Activated CD4-positive, alpha-beta T cell treated with anti-CD3 and anti-CD28 coated beads, Interleukin-2, amount 10 ng/mL, durations not matched to agents 24 days and 14 days (primary cell): ENCODE measurements at places on chromosomes 2 and 18. TPM values are rescaled to one million over a fixed set of nuclear protein-coding genes. Genes with fewer than 3 reads are reported as not detected.

GRCh38 chr2:153939124-153939796 is 67.5 kb downstream of the GALNT13 start:
- no peaks in the 10 kb centered on the region for H3K36me3 ChIP-seq
- no peak for DNase-seq
- no peaks in the 10 kb centered on the region for H3K4me1 ChIP-seq
- H3K4me3 ChIP-seq = no peak overlapping the region

GRCh38 chr2:104846786-104847585 is 6.9 kb upstream of the POU3F3 start:
- H3K4me1 ChIP-seq = peaks cover 7% of the 10 kb centered on the region
- H3K36me3 ChIP-seq = peaks cover 2% of the 10 kb centered on the region
- peak; percentile 19 for DNase-seq
- no peak overlapping the region for H3K4me3 ChIP-seq
- H3K27me3 ChIP-seq = peaks cover 84% of the 10 kb centered on the region

GRCh38 chr2:223994562-223995162 is 37.4 kb downstream of the MRPL44 start:
- peak overlapping the region; percentile 48 for H3K27ac ChIP-seq
- H3K4me1 ChIP-seq = peaks cover 10% of the 10 kb centered on the region
- no peak for DNase-seq
- no peaks in the 10 kb centered on the region for H3K27me3 ChIP-seq
- no peak overlapping the region for H3K4me3 ChIP-seq

DNA sequence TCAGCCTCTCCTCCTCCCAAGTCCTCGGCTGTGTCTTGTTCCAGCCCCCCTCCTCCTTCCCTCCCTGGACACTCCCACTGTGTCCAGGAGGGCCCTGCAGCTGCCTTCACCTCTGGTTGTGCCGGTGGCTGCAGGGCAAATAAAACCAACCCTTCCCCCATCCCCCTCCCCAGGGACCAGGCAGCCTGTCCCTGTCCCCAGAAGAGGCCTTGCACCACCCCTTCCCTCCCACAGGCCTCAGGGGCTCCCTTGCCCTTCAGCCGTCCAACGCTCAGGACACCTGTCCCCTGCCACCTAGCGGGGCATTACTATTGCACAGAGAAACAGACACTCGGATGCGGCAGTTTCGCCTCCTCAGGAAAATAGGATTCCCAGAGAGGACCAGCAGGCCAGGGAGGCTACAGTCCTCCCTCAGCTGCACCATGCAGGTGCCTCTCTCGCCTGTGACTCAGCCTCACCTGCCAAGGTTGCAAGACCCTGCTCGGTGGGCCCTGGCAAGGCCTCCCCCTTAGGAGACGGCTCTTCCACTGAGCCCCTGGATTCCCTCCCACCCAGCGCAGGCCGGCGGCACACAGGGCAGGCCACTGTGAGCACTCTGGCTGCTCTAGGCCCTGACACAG is 5.5 kb upstream of the GPC1 start:
- no peak for DNase-seq
- peaks cover 12% of the 10 kb centered on the region for H3K27me3 ChIP-seq
- H3K4me1 ChIP-seq = peaks cover 24% of the 10 kb centered on the region
- peaks cover 3% of the 10 kb centered on the region for H3K36me3 ChIP-seq
- no peak overlapping the region for H3K27ac ChIP-seq

DNA sequence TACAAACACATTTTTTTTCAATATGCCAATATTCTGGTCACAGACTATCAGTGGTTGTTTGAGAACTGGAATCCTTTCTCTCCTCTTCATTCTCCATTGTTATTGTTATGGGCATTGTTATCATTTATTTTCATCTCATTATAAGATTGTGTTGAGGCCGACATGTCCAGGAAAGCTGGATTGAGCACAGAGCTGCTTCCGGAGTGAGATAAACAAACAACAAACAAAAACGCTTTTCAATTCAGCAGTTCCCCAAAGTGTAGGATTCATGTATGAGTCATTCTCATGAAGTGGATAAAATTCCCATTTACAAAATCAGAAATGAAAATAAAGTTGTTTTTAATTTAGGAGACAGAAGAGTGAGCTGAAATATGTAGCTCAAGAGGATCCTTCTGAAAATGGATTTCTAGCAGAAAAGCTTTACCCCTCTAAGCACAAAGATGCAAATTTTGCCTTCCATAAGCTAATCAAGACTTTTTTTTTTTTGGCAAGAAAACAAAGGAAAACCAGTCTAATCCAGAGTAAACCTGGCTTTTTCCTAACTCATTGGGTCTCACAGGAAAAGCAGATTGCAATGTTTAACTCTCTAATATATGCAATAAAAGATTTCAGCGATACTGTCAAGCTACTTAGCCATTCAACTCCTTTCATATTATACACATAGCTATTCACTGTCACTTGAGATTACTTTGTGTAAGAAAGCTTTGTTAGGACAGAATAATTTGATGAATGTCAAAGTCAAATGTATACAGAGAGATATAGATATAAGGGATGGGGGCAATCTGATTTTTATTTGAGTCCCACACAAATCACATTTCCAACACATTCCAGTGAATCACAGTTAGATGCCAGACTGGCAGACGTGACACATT is 1441.7 kb upstream of the CELF4 start:
- no peaks in the 10 kb centered on the region for H3K4me1 ChIP-seq
- no peak for DNase-seq
- no peaks in the 10 kb centered on the region for H3K27me3 ChIP-seq
- H3K4me3 ChIP-seq = no peak overlapping the region
- H3K27ac ChIP-seq = no peak overlapping the region

Gene DLGAP1
- 0.99 and 1.5 TPM in 2 replicates for total RNA-seq

Gene ARHGAP25
- total RNA-seq = 37.8 and 42.2 TPM in 2 replicates

Gene MAP4K3
- 12.9 and 16.6 TPM in 2 replicates for total RNA-seq

Gene UCN
- total RNA-seq = 1.9 and 2.7 TPM in 2 replicates

Gene DHRS9
- 4.5 and 5.2 TPM in 2 replicates for total RNA-seq
